ENCODE measurements at places on chromosomes 4 and X. TPM values are rescaled to one million over a fixed set of nuclear protein-coding genes. Genes with fewer than 3 reads are reported as not detected.

DNA sequence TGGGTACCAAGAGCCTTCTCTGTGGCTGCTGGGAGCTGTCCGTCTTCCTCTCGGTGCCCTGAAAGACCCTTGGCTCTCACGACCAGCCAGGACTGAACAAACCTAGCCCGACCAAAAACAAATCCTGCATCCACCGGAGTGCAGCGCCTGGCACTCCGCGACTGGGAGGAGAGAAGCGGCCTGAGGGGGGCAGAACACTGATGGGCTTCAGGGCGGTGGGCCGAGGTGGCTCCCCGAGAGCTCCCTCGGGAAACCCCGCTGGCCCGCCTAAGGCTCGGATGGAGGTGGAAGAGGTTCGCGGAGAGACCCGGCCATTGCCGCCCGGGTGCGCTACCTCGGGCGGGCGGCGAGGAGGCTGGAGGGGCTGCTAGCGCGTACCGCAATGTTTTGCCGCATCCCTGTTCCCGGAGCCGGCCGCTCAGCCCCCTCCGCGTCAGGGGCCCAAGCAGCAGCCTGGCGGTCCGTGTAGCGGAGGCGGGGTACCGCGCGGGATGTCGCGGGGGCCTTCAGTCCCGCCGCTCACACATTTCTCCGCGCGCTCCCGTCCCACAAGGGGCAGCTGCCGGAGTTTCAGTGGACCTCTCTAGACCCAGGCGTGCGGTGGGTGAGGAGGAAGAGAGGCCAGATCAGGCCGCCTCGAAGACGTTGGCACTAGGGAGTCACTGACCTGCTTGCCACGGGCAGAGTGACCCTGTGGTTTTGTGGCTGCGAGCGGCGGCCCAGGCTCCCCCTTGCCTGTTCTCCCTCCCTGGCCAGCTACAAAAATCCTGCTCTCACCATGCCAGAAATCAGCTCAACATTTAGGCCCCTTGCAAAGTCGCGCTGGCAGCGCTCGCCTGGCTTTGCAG is 2.2 kb downstream of the SLITRK4 start:
- H3K27me3 ChIP-seq, result peaks cover 9% of the 10 kb centered on the region
- H3K36me3 ChIP-seq, result no peaks in the 10 kb centered on the region
- no peak overlapping the region for H3K27ac ChIP-seq
- no peak overlapping the region for H3K4me3 ChIP-seq

Gene GLOD5
- total RNA-seq, result not detected

GRCh38 chrX:4805502-4805901 is 1092.1 kb upstream of the PRKX start:
- no peaks in the 10 kb centered on the region for H3K4me1 ChIP-seq
- H3K4me3 ChIP-seq, result no peak overlapping the region
- no peaks in the 10 kb centered on the region for H3K36me3 ChIP-seq
- DNase-seq, result no peak
- H3K27ac ChIP-seq, result no peak overlapping the region

DNA sequence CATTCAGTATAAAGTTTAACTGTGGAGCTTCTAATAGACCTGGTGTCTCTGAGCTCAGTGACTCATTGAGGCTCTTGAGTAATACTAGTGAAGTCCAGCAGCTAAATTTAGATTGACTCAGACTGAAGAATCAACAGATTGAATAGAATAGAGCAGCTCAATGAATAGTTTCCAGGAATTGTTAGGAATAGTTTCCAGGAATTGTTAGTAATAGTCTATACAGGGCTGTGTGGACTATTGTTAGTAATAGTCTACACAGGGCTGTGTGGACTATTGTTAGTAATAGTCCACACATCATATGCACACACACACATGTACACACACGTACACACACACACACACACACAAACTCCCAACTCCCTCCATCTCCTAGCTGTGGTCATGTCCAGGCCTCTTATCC is 3.0 kb downstream of the GIMD1 start:
- H3K36me3 ChIP-seq, result no peaks in the 10 kb centered on the region
- DNase-seq, result no peak
- H3K27ac ChIP-seq, result no peak overlapping the region
- peaks cover 13% of the 10 kb centered on the region for H3K27me3 ChIP-seq

DNA sequence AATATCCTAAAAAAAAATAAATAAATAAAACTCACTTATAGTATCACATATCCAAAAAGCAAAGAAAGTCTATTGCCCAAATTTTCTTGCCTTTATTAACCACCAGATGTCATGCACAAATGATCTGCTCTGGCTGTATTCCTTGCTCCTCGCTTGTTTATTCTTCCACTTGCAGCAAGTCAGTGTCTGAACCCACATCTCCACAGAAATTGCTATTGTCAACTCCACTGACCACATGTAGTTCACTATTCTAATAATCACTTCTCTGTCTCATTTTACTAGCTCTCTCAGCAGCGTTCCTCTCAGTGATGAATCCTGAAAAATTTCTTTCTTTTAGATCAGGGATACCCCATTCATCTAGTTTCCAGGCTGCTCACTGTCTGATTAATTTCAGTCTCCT is 29.3 kb upstream of the CXXC4 start:
- no peaks in the 10 kb centered on the region for H3K27me3 ChIP-seq
- DNase-seq, result no peak
- no peaks in the 10 kb centered on the region for H3K36me3 ChIP-seq
- H3K4me1 ChIP-seq, result no peaks in the 10 kb centered on the region
- H3K4me3 ChIP-seq, result no peak overlapping the region
- no peak overlapping the region for H3K27ac ChIP-seq

GRCh38 chr4:53126099-53126498 is 239.8 kb downstream of the SCFD2 start:
- no peaks in the 10 kb centered on the region for H3K27me3 ChIP-seq
- H3K4me3 ChIP-seq, result no peak overlapping the region
- peaks cover 7% of the 10 kb centered on the region for H3K4me1 ChIP-seq
- no peak for DNase-seq
- no peak overlapping the region for H3K27ac ChIP-seq

Gene MAGEA3
- not detected for total RNA-seq

Gene CORIN
- total RNA-seq, result not detected

GRCh38 chrX:25941559-25942250 is 196.4 kb upstream of the MAGEB18 start:
- no peaks in the 10 kb centered on the region for H3K4me1 ChIP-seq
- H3K27ac ChIP-seq, result no peak overlapping the region
- H3K36me3 ChIP-seq, result no peaks in the 10 kb centered on the region
- H3K4me3 ChIP-seq, result no peak overlapping the region
- no peaks in the 10 kb centered on the region for H3K27me3 ChIP-seq

DNA sequence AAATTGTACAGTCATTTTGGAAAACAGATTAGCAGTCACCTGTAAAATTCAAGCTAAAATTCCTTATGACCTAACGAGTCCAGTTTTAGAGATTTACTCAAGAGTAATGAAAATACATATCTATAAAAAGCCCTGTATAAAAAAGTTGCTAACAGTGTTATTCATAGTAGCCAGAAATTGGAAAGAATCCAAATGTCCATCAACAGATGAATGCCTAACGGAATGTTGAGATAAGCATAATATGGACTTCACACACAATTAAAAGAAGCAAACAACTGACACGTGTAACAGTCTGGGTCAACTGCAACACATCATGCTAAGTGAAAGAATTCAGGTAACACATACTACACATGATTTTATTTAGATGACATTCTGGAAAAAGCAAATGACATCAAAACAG is 584.8 kb upstream of the AGA start:
- DNase-seq, result no peak
- H3K27ac ChIP-seq, result no peak overlapping the region
- H3K27me3 ChIP-seq, result no peaks in the 10 kb centered on the region
- H3K4me3 ChIP-seq, result no peak overlapping the region

GRCh38 chr4:53994382-53995102 is 69.9 kb downstream of the CHIC2 start:
- H3K27me3 ChIP-seq, result no peaks in the 10 kb centered on the region
- H3K4me3 ChIP-seq, result no peak overlapping the region
- H3K27ac ChIP-seq, result no peak overlapping the region
- peaks cover 2% of the 10 kb centered on the region for H3K36me3 ChIP-seq

DNA sequence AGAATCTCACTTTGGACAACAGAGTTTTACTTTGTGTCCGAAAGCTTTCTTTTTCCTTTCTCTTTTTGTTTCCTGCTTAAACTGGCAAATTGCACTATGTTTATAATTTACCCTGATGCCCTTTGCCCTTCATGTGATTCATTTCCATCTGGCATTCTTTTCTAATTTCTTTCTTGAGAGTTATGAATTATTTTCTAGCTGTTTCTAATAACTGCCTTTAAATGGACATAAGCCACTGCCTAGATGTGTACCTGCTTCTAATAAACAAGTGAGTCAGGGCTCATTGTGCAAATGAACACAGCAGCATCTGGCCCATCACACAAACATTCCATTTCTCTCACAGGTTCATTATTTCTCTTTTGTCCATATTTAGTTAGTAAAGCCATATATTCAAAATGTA is 242.3 kb upstream of the GPRIN3 start:
- H3K27ac ChIP-seq, result no peak overlapping the region
- H3K4me3 ChIP-seq, result no peak overlapping the region
- no peaks in the 10 kb centered on the region for H3K36me3 ChIP-seq
- no peaks in the 10 kb centered on the region for H3K4me1 ChIP-seq

Gene JCHAIN
- total RNA-seq, result not detected

DNA sequence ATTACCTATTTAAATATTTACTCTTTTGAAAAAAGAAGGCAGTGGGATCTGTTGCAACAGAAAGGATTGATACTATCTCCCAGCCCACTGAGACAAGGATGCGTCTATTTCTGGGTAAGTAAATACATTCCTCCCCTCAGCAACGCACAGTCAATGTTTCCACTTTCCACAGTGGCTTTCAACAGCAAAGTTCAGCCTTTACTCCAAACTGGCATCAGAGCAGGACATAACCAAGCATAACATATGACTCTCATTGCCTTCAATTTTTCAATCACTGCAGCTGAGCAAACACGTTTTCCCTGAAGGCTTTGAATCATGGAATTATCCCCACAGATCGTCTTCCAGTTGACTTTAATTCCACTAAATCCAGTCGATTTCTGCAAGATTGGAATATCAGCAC is 160.3 kb upstream of the FRG1 start:
- no peak overlapping the region for H3K4me3 ChIP-seq
- no peak for DNase-seq
- no peaks in the 10 kb centered on the region for H3K4me1 ChIP-seq
- H3K36me3 ChIP-seq, result no peaks in the 10 kb centered on the region

DNA sequence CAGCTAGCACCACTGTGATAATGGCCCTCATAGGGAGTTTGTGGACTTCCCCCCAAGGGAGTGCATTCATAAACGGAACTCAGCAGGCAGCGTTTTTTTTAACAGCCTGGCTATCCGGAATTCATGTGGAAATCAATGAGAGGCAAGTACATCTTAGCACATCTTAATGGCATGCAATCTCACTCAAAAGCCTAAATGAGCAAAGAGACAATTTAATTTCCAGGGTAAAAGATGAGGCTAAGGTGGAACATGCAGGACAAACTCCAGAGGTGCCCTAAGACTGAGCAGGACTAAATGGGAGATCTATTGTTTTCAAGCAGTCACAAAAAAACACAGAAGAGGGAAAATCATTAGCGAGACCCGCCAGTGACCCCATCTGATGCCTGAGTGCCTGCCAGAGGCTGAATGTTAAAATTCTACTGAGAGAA is 243.5 kb upstream of the KCNIP4 start:
- H3K27ac ChIP-seq, result no peak overlapping the region
- no peaks in the 10 kb centered on the region for H3K27me3 ChIP-seq
- no peaks in the 10 kb centered on the region for H3K36me3 ChIP-seq
- no peak overlapping the region for H3K4me3 ChIP-seq
- no peaks in the 10 kb centered on the region for H3K4me1 ChIP-seq

DNA sequence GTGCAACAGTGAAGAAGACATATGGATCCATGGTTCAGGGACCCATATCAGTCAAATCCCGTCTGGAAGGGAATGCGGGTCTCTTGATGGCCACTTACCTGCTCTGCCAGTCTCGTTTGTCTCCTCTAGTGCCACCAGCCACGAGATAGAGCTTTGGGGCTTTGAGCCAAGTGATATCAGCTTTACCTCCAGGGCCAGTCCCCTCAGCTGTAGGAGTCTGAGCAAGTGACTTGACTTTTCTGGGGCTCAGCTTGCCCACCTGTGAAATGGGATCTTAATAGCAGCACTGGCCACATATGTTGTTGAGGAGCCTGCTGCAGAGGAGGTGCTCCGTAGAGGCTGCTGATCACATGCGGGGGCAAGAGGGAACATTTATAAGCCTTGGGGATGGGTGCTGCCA is 1.2 kb downstream of the SLC2A9 start:
- H3K27me3 ChIP-seq, result peaks cover 6% of the 10 kb centered on the region
- peaks cover 16% of the 10 kb centered on the region for H3K4me1 ChIP-seq
- H3K4me3 ChIP-seq, result peak overlapping the region; percentile 88
- DNase-seq, result no peak

DNA sequence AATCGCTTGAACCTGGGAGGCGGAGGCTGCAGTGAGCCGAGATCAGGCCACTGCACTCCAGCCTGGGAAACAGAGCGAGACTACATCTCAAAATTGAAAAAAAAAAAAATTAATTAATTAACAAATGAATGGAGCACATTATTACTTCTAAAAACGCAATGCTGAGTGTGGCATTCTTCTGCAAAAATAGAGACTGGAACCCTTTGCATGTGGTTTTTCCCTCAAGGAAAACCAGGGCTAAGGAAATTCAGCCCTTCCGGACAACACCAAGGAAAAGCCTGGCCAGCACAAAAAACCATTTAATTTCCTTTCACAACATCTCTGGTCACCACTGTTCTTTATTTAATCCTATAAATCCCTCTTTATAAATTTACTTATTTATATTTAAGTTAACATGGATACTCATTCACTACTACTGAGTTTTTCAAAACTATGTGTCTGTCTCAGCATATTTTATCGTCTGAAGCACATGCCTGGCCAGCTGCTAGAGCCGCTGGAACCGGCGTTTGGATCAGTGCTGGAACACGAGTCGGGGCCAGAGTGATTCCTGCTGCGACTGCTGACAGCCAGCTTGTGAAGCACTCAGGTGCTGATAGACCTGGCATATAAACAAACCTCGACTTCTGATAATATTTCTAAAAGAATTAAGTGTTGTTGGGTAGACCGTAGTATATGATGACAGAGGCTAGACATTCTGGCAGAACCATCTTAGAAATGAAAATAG is 84.5 kb upstream of the WWC2 start:
- H3K4me3 ChIP-seq, result no peak overlapping the region
- no peak for DNase-seq
- no peaks in the 10 kb centered on the region for H3K27me3 ChIP-seq
- no peaks in the 10 kb centered on the region for H3K36me3 ChIP-seq
- H3K4me1 ChIP-seq, result no peaks in the 10 kb centered on the region

GRCh38 chr4:121510341-121510874 is 129.6 kb upstream of the QRFPR start:
- H3K27ac ChIP-seq, result no peak overlapping the region
- peaks cover 10% of the 10 kb centered on the region for H3K27me3 ChIP-seq
- no peak overlapping the region for H3K4me3 ChIP-seq

Gene SPANXD
- not detected for total RNA-seq

DNA sequence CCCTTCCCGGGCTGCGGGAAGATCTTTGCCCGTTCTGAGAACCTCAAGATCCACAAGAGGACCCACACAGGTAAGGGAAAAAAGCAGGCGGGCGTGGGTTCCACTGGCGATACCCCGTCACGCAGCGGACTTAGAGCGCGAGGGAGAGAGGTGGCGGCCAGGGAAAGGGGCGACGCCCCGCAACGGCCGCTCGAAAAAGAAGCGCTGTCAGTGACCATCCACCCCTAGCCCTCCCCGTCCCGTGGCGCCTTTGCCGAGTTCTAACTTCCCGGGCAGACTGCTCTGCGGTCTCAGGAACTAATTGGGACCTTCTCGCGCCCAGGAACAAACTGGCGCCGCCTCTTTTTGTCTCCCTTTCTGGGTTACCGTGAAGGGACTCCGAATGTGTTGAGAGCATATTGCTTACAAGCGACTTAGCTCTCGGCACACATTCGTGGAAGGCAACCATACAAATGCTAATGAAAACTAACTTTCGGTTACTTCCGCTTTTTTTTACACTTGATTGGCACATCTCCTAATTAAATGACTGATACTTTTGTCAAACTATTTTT is 1.8 kb downstream of the ZIC3 start:
- H3K27ac ChIP-seq, result no peak overlapping the region
- no peak overlapping the region for H3K4me3 ChIP-seq
- no peak for DNase-seq
- H3K27me3 ChIP-seq, result peaks cover 64% of the 10 kb centered on the region

Measured in activated CD4-positive, alpha-beta T cell treated with anti-CD3 and anti-CD28 coated beads, Interleukin-2, amount 10 ng/mL, durations not matched to agents 24 days and 14 days (primary cell).